BE2C (cell line): ENCODE measurements at places on chromosomes 7 and 10.

DNA sequence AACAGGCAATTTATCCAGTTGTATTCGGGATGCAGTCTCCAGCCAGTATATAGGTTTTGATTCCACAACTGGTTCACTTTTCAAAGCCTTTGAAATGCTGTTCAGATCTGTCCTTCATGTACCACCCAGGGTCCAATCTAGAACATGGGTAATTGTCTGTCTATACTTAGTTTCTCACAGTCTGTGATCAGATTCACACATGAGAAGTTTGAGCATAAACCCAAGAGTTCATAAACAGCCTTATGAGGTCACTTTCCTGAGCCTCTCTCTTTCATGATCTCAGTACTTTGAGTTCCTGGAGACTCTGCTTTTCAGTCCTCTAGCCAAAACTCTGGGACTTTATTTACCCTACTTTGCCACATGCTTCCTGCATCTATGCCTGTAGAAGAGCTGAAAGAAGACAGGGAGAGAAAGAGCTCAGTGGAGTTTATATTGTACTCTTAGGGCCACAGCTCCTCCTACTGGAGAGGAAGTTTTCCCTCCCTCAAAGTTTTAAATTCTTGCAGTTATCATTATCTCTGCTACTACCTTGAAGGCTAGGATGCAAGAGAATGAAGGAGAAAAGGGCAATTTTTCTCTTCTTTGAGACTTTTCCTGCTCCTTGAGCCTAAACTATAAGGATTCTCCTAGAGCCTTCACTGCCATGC, 172.0 kb downstream of the ZEB1 start:
- peak; percentile 16 for DNase-seq

DNA sequence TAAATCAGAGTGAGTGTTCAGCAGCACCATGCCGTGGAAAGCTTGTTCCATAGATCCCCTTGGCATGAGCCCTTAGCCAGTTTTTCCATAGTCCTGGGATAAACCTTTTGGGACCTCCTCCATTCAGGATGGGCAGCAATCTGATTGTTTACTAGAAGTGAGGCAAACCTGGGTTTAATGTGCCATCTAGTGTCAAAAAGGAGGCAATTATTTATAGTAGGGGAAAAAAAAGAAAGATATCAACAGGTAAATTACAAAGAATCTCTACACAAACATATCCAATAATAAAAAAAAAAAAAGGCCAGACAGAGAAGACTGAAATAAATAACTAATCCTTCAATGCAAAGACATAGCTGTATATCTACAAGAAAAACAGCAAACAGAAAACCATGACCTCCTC, 229.0 kb upstream of the STK17A start:
- DNase-seq, result no peak

GRCh38 chr7:105079348-105079747, 65.3 kb downstream of the KMT2E start:
- DNase-seq, result no peak

- DNase-seq, result no peak
These were observed 89.5 kb downstream of the HECW1 start for GRCh38 chr7:43201912-43202311.

GRCh38 chr10:43965033-43965917, 316.6 kb upstream of the ZNF32 start:
- DNase-seq, result no peak

DNA sequence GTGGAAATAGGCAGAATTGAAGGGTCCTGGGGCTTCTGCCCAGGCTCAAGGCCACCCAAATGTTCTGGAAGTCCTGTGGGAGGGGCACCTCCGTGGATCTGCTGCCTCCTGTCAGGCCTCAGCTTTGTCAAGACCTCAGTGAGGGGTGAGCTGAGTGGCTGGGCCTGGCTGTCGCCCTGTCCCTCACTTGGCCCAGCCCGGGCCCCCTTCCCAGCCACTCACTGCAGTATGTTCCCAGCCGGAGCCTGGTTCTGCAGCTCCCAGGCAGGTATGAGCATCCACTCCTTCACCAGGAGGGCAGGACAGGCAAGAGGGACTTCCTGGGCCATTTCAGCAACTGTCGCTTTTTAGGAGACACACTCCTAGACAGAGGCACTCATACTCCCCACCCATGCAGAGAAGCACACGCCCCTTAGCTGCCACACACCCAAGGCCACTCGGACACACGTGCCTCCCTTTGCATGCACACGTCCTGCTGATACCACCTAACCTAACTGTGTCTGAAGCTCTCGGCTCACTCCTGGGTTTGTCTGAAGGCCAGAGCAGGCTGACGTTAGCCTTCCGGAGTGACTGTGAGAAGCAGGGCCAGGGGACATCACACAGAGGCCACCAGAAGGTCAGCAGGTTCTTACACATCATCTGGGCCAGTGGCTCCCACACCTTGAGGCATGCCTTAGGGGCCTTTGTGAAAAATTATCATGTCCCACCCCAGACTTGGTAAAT, 72.2 kb upstream of the COL13A1 start:
- no peak for DNase-seq

DNA sequence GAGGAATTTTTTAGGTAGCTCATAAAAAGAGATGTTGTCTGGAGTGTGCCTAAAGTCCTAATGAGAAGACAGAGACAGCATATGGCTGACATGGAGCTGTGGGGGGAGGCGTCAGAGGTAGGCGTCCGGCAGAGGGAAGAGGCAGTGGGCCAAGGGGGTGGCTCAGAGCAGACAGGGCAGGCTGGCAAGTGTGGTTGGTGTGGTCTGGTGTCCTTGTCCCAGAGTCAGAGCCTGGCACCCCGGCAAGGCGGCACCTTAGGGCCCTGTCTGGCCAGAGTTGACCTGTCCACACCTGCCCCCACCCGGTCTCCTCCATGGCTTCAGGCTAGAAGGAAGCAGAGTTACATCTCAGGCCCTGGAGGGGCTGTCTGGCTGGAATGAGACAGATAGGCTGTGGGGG, 220.3 kb upstream of the ZNF32 start:
- no peak for DNase-seq

- DNase-seq, result no peak
These were observed 27.1 kb downstream of the LRRC20 start for GRCh38 chr10:70355051-70356021.

DNA sequence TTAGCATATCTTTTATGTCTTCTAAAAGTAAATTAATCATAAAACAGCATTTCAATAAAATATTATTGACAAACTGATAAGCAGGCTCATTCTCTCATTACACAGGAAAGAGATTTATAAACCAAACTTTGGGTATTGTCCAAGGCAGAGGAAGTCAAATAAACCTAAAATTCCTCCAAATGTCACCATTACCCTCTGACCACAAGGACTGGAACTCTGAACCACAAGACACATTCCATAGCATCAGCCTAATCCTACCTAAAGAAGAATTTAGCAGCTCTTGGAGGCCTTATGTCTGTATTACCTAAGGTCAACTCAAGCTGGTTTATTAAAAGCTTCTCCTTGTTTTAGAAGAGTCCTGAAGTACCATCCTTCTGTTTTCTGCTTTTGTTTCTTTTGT, 82.4 kb upstream of the SLC13A1 start:
- DNase-seq, result no peak

DNA sequence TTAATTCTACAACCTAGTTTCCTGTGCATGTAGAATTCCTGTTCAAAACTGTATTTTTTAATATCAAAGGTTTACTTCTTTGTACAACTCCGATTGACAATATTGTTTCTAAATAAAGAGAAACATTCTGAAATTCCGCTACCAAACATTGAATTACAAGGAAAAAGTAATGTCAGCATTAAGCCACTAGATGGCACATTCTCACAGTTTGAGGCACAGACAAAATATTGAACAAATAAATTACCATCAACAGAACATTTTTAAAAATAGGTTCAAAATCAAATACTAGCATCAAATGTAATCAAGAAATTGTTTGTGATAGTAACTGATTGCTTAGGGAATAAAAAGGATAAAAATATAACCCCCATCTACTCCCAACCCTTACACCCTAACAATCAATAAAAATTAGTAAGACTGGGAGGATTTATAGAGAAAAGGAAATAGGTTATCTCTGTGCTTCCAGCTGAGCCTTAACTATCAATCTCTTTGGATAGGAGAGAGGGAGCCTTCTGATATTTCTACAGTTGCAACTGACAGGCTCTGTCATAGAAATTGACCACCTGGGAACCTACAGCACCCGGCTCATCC, 86.6 kb upstream of the C7orf33 start:
- DNase-seq, result no peak

DNA sequence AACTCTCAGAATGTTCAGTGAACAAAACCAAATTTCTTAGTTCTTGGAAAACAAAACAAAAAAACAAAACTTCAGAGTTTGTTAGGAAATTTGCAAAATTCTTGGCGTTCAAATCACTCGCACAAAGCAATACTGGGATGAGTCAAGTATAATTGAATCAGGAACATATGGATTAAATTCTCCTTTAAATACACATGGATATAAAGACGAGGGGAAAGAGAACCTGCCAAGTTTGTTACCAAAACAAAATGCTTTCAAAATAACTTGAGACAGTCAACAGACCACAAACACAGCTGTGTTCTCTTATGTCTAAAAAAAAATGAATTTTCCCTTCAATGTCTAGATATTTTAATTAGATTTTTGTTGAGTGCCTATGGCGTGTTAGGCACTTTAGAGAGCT, 93.5 kb upstream of the MPP7 start:
- no peak for DNase-seq

DNA sequence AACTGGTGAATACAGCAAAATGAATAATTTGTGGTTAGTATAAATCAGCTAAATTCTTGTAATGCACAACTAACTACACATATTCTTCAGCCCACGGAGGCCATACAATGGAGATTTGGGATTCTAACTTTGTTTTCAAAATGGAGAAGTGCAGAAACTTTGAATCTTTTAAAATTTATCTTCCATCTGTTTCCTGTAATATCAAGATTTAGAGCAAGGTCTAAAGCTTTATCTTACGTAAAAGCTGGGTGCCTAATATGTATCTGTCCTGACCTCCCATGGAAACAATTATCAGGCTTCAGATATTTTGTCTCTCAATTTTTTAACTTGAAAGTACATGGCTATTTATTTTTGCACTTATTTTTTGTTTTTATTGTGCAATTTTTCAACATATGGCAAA, 5.0 kb upstream of the AHR start:
- DNase-seq, result no peak

DNA sequence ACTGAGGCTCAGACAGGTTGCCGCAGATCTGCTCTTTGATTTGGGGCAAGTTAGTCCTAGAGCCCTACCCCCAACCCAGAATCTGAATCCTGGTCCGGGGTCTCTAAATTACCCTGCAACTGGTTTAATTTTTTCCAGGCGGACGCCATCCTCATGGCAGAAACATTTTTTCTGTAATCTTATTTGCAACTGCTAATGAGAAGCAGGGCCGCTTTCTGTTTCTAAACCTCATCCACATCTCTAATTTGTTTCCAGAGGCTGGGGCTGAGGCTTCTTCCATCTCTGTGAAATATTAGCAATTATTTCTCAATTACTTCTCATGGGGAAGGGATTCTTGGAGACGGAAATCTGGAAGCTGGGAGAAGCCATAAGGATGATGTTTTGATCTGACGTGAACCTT, 261.6 kb downstream of the RPS24 start:
- peak; percentile 37 for DNase-seq

DNA sequence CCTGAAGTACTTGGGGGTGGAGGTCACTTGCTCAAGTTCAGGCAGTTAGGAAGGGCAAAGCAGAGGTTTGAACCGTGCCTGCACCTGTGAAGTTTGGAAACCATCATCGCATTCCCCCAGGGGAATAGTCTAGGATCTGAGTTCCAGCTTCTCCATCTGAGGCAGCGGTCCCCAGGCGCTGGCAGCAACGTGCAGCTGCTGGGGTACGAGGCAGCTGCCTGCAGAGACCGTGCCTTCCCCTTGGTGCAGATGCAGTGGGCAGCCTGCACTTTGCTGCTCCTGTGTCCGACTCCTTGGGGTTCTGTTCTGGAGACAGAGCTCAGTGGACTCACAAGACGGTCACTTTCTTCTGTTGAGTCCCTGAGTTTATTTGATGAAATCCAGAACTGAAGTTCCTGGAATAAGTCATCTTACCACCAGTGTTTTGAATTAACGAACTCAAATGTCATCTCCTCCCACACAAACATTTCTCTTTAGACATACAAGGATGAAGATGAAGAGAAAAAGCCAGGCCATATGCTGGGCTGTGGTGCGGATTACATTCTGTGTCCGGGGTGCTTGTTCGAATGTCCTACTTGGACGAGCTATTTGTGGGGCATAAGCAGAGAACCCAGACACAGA, 19.9 kb upstream of the GIMAP8 start:
- no peak for DNase-seq

DNA sequence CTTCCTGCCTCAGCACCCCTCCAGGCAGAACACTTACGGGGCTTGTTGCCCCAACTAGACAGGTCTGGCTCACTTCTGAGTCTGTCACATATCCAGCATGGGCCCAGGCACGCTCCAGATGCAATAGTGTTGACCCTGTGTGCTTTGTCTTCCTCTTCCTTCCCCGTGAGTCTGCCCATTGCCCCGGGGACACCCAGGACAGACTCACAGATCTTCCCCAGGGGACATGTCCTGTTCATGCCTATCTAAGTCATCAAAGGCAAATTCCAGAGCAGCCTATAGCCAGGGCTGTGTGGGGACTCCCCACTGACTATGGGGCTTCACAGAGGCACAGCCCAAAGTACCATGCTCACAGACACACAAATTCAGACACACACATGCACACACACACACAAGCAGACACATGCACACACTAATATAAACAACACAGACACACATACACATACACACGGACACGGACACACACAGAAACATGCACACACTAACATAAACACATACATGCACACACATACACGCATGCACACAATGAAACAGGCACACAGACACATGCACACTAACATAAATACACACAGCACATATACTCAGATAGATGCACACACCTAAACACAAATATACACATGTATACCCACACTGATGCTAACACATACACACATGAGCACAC, 175.8 kb downstream of the KCNMA1 start:
- DNase-seq, result peak; percentile 29

GRCh38 chr10:17353568-17354300, 100.7 kb downstream of the ST8SIA6 start:
- no peak for DNase-seq

DNA sequence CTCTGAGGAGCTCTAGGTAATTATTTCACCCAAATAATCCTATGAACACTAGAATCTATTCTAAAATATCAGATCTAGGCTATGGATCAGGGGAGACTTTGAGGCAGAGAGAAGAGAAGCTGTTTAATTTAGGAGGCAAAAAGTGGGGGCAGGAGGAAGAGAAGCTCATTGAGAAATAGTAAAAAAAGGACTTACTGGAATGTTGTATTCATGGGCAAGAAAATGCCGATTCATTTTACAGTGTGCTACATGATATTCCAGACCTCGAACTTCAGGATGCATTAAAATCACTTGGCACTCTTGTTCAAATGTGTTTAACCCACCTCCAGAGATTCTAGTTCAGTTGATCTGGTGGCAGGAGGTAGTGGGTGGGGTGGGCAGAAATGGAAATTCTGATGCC, 109.5 kb upstream of the ITGB1 start:
- no peak for DNase-seq
